ENCODE measurements at places on chromosomes 12 and 14.

GRCh38 chr14:26896447-26896846 lies 298.6 kb upstream of the NOVA1 start:
- no peak for DNase-seq

GRCh38 chr12:20197411-20197810 lies 170.9 kb upstream of the PDE3A start:
- DNase-seq: no peak

DNA sequence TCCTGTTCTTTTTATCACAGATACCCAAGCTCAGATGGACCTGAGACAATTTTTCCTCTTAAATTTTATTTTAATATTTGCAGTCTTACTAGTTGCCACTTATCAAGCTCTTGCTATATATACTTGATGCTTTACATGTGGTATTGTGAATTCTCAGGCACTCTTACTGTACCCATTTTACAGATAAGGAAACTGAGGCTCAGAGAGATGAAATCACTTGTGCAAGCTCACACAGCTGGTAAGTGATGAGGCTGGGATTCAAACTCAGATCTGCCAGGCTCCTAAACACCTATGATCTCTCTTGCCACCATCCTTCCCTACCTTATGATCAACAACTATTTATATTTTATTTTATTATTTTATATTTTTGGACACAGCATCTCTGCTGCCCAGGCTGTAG lies 133.0 kb upstream of the LHX5 start:
- DNase-seq: no peak

GRCh38 chr14:92945959-92946846 lies 23.3 kb downstream of the CHGA start:
- no peak for DNase-seq

- DNase-seq: peak; percentile 10
These were observed 5.8 kb upstream of the NRXN3 start for GRCh38 chr14:78164226-78164853.

DNA sequence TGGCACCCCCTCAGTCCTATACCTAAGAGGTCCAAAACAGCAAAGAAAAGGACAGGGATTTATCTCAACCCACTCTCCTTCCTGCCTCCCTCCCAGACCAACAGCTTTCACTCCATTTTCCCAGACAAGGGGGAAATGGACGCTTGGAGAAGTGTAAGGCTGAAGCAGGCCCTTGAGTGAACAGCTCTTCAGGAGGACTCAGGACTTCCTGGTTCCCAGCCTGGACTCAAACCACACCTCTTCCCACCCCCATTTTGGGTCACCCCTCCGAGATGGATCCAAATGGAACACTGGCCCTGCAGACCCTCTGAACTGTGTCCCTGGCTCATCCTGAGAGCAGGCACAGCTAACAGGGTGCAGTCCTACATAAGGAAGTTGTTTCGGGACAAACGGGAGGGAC lies 2.7 kb downstream of the KMT2D start:
- DNase-seq: no peak

GRCh38 chr14:102916347-102917055 lies 6.0 kb upstream of the AMN start:
- no peak for DNase-seq

DNA sequence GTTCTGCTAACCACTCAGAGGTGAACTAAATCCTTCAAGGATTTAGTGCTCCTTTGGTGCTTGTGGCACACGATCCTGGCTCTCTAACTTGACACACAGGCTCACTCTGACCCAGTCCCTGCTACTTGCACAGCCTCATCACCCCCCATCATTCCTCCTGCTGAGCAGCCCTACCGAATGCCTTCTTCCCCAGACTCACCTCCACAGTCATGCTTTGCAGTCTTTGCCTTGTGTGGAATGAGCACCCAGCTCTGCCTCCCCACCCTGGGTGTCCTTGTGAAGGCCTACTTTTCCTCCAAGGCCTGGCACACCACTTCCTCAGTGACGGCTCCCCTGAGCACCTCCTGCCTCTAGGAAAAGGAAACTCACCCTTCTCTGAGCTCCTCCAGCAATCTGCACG lies 7.9 kb upstream of the TINF2 start:
- no peak for DNase-seq

DNA sequence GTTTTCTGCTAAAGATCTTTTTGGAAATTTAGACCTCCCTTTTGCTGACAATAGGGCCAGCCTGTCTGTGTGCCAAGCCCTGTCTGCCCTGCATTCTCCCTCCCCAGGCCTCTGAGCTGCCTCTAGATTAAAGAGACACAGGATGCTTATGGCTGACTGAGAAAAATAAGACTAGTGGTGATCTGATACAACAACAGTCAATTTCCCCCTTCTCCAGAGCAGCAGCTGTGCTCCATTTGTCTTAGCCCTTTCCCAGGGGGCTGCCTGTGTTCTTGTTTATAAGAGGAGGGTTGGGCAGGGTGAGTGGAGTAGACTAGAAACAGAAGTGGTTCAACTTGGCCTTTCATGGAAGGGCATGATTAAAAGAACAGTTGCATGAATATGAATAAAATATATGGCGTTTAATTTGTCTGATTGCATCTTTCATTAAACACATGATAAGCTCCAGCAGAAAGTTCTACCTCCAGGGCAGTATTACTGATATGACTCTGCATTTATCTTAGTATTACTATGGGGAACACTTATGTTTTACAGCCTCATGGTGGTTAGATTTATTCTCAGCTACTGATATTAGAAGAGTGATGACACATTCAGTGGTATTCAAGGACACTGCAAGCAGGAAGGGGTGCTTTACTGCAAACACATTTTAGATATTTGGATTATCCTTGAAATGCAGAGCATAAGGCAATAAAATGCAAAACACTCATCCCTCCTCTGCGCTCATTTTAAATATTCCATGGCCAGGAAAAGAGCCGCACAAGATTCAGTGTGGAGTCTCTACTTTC lies 150.2 kb upstream of the CLEC14A start:
- no peak for DNase-seq

DNA sequence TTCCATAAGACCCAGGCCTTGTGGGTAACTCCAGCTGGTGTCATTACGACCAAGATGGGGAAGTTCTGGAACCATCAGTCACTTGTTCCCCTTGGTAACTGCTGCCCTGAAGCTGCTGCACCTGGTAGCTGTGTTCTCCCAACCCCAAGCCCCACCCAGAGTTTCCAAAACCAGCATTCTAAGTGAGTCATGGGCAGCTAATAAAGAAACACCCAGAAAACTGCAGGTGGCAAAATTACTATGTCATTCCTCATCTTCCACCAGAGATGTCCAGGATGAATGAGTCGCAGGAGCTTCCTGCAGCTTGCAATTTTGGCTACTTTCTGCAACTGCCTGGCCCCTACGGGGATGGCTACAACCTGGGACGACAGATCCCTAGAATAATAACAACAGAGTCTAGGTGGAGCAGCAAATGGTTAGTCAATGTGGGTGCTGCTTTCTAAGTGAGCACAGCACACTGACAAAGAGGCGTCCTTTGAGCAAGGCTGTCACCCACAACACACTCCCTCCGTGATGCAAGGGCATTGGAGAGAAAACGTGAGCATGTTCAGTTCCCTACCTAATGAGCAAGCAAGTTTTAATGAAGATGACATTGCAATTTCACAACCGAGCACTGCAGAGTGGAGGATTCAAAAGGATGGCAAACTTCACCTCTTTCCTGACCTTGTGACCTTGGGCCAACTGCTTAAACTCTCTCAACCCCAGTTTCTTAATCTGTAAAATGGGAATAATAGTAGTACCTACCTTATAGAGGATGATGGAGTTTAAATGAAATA lies 301.4 kb upstream of the NOS1 start:
- no peak for DNase-seq

DNA sequence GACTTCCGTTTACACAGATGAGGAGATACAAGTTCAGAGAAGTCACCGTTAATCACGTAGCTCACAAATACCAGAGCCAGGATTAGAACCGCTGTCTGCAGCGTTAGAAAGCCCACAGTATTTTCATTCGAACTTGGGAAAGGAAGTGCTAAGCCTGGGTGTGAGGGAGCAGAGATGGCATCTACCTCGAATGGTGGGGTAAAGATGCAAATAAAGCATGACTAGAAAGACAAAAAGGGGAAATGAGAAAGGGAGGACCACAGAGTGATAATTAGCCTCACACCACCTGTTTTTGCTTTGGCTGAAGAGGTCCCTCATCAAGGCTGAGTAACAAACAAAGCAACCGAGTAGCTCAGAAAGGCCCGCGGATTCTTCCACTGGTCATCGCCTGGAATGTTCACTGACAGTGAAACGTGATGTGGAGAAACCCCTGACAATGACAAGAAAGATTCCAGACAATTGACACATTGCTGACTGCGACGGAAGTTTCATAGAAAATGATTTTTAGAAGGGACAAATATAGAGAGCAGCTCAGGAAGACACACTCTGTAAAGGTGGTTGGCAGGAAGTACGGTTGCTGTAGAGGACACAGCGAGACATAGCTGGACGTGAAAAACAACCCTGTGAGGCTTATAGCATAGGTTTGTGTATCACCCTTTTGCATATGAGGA lies 31.5 kb upstream of the BHLHE41 start:
- DNase-seq: no peak

DNA sequence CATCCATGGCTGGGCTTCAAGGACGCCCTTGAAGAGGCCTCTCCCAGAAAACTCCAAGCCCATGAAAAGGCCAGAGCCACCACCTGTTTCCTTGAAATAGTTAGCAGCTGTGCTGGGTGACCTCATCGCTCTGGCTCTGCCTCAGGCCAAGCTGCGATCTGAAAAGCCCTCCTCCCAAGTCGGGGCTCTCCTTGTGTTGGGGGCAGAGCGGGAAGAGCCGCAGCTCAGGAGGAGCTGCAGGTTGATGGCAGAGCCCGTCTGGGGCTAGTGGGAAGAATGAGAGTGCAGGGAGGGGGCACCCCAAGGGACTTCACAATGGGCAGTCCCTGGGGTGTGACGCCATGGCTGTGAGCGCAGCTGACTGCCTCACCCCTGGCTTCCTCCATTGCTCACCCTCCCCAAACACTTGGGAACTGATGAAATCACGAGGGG lies 50.0 kb upstream of the STON2 start:
- no peak for DNase-seq

- DNase-seq: no peak
These were observed 13.3 kb upstream of the PZP start for GRCh38 chr12:9221483-9221882.

DNA sequence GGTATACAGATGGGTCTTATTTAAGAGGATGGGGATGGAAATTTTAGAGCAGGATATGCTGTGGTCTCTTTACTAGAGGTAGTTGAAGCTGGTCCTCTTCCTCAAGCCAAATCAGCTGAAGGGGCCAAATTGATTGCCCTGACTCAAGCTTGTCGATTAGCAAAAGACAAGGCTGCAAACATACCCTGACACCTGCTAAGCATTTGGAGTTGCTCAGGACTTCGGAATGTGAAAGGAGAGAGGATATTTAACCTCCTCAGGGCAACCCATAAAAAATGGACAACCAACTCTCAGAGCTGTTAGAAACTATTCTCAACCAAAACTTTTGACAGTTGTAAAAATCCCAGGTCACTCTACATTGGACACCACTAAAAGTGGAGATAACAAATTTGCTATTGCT lies 15.6 kb downstream of the PTGDR start:
- DNase-seq: no peak

- DNase-seq: no peak
These were observed 9.0 kb downstream of the RDH16 start for GRCh38 chr12:56948457-56948777.

DNA sequence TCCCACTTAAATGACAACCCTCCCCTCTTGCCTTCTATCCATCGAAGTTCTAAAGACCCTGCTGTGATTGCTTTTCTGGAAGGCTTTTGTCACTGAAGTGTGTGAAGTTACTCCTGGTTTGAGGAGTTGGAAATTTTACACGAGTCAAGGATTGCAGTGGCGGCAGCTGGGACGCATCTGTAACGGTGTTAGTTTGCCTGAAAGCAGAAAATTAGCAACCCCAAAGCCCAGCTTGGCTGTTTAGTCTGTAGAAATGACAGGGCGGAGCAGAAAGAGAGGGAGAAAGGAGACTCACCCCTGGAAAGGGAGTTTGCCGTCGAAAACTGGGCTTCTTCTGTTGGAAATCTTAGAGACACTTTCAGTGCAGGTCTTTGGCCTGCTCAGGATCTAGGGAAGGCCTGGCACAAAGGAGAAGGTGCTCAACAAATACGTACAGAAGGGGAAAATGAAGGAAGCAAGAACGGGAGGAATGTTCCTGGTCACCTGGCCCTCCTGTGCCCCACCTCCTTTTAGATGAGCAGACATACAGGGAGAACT lies 931 bp upstream of the MYF5 start:
- DNase-seq: no peak

- no peak for DNase-seq
These were observed 61.4 kb downstream of the WSCD2 start for GRCh38 chr12:108190529-108190928.

GRCh38 chr12:50032854-50033581 lies 7.7 kb upstream of the RACGAP1 start:
- DNase-seq: no peak

DNA sequence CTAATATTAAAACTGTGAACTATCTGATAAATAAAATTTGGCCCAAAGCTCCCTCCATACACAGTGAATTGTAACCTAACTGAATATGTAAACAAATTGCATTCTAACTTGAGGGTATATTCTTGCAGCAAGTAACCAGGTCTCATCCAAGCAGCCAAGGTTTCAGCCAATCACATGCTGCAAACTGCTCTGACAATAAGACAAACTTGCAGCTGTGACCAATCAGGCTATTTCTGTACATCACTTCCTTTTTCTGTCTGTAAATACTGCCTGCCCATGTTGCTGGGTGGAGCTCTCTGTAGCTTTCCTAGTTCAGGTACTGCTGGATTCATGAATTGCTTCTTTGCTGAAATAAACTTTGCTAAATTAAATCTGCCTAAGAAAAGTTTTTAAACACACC lies 499.0 kb downstream of the GALC start:
- DNase-seq: no peak

DNA sequence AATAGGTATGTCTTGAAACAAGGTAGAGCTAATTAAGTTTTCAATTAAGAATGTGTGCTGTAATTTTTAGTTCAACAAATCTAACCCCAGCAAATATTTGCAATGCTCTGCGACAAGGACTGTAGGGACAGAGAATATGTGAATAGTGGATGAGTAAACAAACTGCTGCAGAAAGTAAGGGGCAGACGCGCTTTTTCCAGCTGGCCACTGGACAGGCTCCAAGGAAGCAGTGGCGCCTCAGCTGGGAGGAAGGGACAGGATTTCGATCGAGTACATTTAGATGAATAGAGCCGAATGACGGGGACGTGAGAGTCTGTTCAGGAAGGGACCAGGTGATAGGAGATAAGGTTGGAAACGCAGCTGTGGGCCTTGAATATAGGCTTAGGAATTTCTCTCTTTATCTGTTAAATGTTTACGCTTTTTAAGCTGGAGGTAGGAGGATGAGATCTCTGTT lies 69.3 kb downstream of the ELK3 start:
- no peak for DNase-seq

DNA sequence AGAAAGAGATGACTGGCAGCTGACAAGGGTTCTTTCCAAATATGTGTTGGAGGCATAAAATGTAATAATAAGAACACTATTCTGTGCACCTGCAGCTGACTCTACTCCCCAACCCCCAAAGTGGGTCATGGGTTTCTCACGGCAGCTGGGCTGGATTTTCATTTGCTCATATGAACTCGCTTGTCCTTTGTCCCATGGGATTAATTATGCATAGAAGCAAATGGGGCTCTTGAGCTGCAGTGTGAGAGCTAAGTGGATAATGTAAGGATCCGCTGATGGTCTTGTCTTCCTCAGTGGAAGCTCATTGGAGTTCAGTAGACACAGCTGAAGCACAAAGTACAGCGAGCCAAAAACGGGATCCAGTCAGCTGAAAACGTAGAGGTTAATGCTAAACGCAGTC lies 46.3 kb downstream of the TTC8 start:
- no peak for DNase-seq

Data from stimulated activated naive CD8-positive, alpha-beta T cell treated with anti-CD3 and anti-CD28 coated beads, Interleukin-15, Interleukin-2, amounts not matched to agents 100 U/mL and 50 U/mL, for 24 hours (primary cell).